ENCODE measurements at places on chromosomes 7 and 10.

GRCh38 chr10:52027055-52027705 lies 286.9 kb upstream of the DKK1 start:
- peak; percentile 40 for DNase-seq

GRCh38 chr7:75968012-75968411 lies 26.4 kb downstream of the TMEM120A start:
- no peak for DNase-seq

DNA sequence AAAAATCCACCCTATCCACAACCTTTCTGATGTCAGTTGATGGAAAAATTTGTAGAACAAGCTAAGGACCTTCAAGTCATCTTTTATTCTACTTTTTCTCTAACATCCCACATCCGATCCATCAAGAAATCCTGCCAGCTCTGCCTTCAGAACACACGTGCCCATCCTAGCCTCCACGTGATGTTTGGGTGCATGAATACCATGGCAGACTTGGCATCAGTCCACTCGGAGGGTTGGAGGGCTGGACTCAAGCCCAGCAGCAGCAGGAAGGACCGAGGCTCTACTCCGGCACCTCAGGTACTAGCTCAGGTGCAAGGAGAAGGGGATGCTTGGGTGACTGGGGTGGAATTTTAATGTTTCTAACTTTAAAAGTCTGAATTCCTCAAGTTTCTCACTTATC lies 428.6 kb downstream of the DPP6 start:
- no peak for DNase-seq

DNA sequence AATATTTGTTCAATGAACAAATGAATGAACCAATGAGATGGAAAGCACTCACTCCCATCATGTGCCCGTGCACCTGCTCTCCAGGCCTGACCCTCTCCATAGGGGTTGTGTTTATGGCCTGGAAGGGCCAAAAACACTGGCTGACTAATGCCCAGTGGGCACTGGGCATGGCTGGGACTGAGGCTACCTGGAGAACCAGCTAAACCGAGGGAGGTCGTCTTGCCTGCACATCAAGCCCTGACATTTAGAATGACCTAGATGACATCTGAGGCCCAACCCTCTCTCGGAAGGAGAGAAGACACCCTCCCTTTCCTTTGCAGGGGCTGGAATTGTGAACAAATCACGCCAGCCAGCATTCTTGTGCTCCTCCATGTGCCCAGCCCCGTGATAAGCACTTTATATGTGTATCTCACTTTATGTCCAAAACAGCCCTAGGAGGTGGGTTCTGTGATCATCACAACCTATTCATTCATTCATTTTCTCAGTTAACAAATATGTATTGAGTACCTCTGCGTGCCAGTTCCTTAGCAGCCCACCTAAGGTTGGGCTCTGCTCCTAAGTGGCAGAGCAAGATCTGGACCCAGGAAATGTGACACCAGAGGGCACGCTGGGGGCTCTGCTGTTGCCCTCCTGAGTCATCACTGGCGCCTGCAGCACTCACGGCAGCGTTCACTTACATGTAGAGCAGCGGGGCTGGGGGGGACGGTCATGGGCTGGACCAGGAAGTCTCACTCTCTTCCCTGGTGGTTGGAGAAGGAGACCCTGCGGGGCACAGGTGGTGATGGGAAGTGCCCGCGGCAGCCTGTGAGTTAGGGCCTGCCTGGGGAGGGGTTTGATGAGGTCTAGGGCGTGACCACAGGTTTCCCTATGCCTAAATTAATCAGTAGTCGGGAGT lies 52.0 kb downstream of the TSPAN15 start:
- DNase-seq: no peak

DNA sequence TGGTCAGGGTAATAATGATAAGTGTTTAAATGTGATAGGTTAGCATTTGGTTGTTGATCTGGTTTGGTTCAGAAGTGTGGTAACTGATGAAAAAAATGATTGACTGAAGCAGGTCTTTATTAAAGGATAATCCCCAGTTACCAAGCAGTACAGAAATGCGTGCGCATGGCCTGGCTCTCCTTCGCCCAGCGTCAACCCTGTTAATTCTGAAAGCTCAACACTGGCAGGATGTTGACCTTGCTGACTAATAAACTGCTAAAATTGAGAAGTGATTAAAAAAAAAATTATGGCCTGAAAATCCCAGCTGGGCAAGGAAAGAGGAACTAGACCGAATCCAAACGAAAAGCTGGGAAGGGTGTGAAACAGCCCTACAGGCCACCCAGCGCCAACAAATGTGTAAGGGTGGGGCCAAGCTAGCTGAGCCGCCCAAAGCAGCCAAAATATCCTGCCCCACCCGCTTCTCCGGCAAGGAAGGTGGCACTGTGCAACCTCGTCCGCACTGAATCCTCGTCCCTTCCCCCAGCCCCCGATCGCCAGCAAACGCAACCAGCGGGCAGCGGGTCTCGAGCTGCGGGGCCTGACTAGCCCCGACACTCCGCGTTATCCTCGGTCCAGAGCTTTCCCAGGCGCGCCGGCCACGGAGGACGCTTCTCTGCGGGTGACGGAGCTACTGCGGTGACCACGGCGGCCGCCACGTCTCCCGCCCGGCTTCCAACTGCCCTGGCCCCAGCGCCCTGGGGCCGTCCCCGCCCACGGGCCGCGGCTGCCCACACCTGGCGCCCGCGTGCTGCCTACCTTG lies 561 bp downstream of the SHTN1 start:
- peak; percentile 15 for DNase-seq

GRCh38 chr7:36423633-36424032 lies 34.0 kb downstream of the ANLN start:
- no peak for DNase-seq

- DNase-seq: peak; percentile 25
Observed at GRCh38 chr7:101390901-101391301, 28.2 kb downstream of the COL26A1 start.

GRCh38 chr10:3755440-3756359 lies 29.3 kb downstream of the KLF6 start:
- DNase-seq: peak; percentile 66

DNA sequence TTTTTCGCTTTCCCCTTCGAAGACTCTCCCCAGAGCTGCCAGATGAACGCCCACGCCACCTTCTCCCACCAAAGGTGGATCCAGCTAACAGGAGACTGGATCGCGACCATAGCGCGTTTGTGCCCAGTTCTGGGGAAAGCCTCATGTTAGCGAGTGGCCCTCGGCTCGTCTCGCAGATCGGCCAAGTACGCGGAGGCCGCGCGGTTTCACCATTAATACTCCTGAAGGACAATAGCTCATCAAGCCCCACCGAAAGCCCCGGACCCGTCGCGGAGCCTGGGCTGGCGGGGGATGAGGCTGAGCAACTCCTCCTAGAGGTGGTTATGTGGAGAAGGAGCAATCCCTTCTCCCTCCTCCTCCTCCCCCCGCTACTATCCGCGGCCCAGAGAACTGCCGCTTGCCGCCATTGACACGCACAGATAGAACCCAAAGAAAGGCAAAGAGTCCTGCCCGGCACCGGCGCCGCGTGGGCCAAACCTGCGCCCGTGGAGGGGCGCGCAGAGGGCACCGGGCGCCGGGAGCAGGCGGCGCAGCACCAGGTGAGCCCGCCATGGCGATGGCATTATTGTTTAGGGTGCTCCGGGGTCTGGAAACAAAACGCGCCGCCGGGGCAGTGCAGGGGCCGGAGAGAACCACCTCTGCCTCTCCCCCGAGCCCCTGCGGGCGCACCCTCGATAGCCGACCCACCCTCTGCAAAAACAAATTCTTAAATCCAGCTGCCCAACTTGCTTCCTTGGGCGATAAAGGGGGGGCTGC lies at the start of gene MACROH2A2:
Gene MACROH2A2 (plus strand): TSS at position 385 of the 756 bp plus-strand sequence. CDS start 22,813 bp downstream, outside the sequence.
- peak; percentile 77 for DNase-seq

DNA sequence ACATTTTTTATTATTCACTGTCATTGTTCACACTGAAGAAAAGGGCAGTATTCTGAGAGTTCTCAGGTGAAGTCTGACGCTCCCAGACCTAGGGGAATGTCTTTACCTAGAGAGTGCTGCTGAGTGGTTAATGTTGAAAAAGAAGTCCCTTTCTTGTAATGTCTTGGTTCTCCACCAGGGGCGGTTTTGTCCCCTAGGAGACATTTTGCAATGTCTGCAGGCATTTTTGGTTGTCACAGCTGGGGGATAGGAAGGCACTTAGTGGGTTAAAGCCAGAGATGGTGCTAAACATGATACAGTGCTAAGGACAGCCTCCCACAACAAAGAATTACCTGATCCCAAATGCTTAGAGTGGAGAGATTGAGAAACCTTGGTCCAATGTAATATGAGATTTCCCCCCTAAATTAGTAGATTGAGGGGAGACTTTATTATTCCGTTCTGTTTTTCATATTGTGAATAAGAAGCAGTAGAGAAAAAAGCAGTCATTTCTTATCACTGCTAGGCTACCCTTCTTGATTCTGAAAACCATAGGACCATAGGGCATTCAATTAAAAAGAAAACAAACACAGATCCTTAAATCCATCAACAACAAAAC lies 13.1 kb downstream of the UMAD1 start:
- DNase-seq: no peak
